ENCODE measurements at places on chromosomes 7 and 10.

GRCh38 chr10:128422999-128423398, 296.8 kb upstream of the MKI67 start:
- DNase-seq, result no peak

GRCh38 chr7:110204527-110204926, 886.4 kb upstream of the LRRN3 start:
- DNase-seq, result no peak

DNA sequence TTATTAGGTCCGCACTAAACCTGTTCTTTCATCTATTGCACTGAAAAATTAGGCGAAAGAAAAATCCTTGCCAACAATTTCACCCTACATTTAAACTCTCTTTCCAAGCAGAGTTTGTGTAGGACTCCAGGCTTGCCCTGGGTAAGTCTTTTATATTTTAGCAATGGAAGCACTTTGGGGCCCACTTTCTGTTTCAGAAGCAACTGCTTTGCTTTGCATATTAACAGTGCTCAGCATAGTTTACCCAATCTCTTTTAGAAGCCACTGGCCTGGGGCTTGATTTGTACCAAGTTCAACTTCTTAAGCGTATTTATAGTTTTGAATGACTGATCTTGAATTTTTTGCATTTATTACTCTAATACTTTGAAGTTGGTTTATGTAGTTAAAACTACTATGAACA, 78.8 kb upstream of the MDFIC start:
- DNase-seq, result no peak

- no peak for DNase-seq
These were observed 445.2 kb upstream of the NFE2L3 start for GRCh38 chr7:25706764-25707163.

- peak; percentile 23 for DNase-seq
These were observed 153.8 kb downstream of the COBL start for GRCh38 chr7:51162724-51163329.

GRCh38 chr7:40300146-40300670, 165.4 kb downstream of the SUGCT start:
- no peak for DNase-seq

DNA sequence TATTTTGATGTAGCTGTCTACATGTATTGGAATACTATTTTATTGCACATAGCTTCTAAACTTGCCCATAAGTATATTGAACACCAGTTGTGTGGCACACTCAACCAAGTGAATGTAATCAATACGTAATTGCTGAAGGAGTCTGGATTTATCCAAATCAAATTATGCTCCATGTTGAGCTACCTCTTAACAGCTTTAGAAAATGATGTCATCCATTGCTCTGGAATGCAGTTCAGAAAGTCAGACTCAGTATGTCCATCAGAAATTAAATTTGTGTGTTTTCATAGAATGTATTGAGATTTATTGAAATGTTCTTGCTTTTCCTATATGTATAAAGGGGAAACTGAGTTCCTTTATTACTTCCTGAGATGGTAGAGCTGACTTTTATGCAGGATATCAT, 25.0 kb upstream of the CCAR1 start:
- DNase-seq, result no peak

Data from activated T-helper 1 cell treated with anti-CD3 and anti-CD28 coated beads, Interleukin-2, amount 50 U/mL, for 16 hours (primary cell).